ENCODE measurements at places on chromosomes 6 and 20. TPM values are rescaled to one million over a fixed set of nuclear protein-coding genes. Genes with fewer than 3 reads are reported as not detected.

Gene REM1
- total RNA-seq = not detected

Gene NFS1
- total RNA-seq = 12.8 TPM

Gene TRAM2
- total RNA-seq = 51.3 TPM

Gene PAX1
- not detected for total RNA-seq

Gene RBM12
- total RNA-seq = 42.5 TPM

Gene GPSM3
- 3.1 TPM for total RNA-seq

Gene CST11
- not detected for total RNA-seq

Gene EYS
- total RNA-seq = not detected

Gene TRDN
- not detected for total RNA-seq

Gene PHF3
- 67.9 TPM for total RNA-seq

Gene PRDM1
- 9.5 TPM for total RNA-seq
